ENCODE measurements at places on chromosomes 13 and 19. TPM values are rescaled to one million over a fixed set of nuclear protein-coding genes. Genes with fewer than 3 reads are reported as not detected.

DENND1C gene
- total RNA-seq, result 0.39 TPM

DNA sequence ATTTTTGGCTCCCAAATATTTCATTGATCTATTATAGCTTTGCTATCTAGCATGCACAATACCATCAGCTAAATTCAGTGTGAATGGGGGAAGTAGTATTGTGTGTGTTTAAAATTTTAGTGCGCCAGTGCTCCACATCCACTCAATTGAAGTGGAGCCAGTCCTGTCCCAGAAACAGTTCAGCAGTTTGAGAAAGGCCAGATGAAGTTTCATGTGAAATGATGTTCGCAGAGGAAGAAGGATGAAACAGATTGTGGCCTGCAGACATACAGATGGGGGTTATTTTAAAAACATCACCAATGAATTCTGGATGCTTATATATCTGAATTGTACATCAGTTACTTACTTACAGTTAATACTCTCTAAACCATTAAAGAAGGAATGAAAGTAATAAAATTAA, 129.4 kb downstream of the SPRY2 start:
- no peaks in the 10 kb centered on the region for H3K27me3 ChIP-seq
- H3K4me3 ChIP-seq, result no peak overlapping the region
- DNase-seq, result no peak

GRCh38 chr13:23175920-23176319, 4.9 kb upstream of the SGCG start:
- DNase-seq, result no peak
- no peaks in the 10 kb centered on the region for H3K36me3 ChIP-seq
- H3K4me1 ChIP-seq, result no peaks in the 10 kb centered on the region
- no peak overlapping the region for H3K4me3 ChIP-seq
- H3K27me3 ChIP-seq, result no peaks in the 10 kb centered on the region

GRCh38 chr13:97125810-97126738, 96.1 kb upstream of the MBNL2 start:
- no peaks in the 10 kb centered on the region for H3K36me3 ChIP-seq
- DNase-seq, result no peak
- H3K4me3 ChIP-seq, result no peak overlapping the region
- H3K27me3 ChIP-seq, result no peaks in the 10 kb centered on the region
- H3K4me1 ChIP-seq, result peaks cover 52% of the 10 kb centered on the region

EPSTI1 gene
- total RNA-seq, result 0.69 TPM

GRCh38 chr19:8609279-8610040, 1.1 kb downstream of the ADAMTS10 start:
- no peaks in the 10 kb centered on the region for H3K27me3 ChIP-seq
- H3K4me3 ChIP-seq, result peak overlapping the region; percentile 76
- H3K4me1 ChIP-seq, result peaks cover 12% of the 10 kb centered on the region
- DNase-seq, result no peak
- H3K27ac ChIP-seq, result peak overlapping the region; percentile 79

- H3K27me3 ChIP-seq, result no peaks in the 10 kb centered on the region
- no peak overlapping the region for H3K27ac ChIP-seq
- no peaks in the 10 kb centered on the region for H3K36me3 ChIP-seq
- no peaks in the 10 kb centered on the region for H3K4me1 ChIP-seq
Measured at GRCh38 chr13:88068316-88068715, 397.1 kb downstream of the SLITRK5 start.

- H3K27ac ChIP-seq, result no peak overlapping the region
- no peak overlapping the region for H3K4me3 ChIP-seq
- H3K4me1 ChIP-seq, result no peaks in the 10 kb centered on the region
- H3K36me3 ChIP-seq, result no peaks in the 10 kb centered on the region
Measured at GRCh38 chr19:35622750-35623149, 6.1 kb upstream of the RBM42 start.

DNA sequence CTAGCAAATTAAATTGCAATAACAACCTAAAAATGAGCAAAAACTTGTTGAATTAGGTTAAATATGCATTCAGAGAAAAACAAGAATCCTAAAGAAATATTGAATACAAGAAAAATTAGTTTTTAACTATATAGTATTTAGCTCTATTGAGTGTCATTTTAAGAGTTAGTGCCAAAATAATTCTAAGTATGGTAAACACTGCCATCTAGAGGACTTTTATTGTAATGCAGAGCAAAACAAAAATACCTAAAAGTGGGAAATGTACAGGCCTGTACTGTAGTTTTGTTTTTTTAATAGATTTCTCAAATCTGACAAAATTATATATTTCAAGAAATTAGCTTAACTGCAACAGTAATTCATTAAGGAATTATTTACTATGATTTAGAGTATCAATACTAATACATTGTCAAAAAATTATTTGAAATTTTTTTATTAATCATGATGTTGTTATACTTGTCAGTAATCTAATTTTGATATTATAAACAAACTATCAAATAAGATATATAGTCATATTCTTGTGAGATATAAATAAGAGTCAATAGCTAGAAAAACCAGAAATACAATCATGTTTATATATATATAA, 8.2 kb upstream of the PCDH9 start:
- no peak overlapping the region for H3K4me3 ChIP-seq
- no peaks in the 10 kb centered on the region for H3K4me1 ChIP-seq

ACP7 gene
- 10.3 TPM for total RNA-seq

- no peaks in the 10 kb centered on the region for H3K27me3 ChIP-seq
- peak overlapping the region; percentile 90 for H3K27ac ChIP-seq
- peaks cover 7% of the 10 kb centered on the region for H3K36me3 ChIP-seq
- peaks cover 12% of the 10 kb centered on the region for H3K4me1 ChIP-seq
Measured at GRCh38 chr19:5691822-5692722, 2.0 kb downstream of the RPL36 start.

DLL3 gene
- 76.9 TPM for total RNA-seq

ZNF682 gene
- 4.5 TPM for total RNA-seq

GRCh38 chr13:40586886-40587565, 79.4 kb downstream of the FOXO1 start:
- H3K27ac ChIP-seq, result no peak overlapping the region
- H3K4me1 ChIP-seq, result no peaks in the 10 kb centered on the region
- no peak for DNase-seq
- H3K36me3 ChIP-seq, result no peaks in the 10 kb centered on the region
- H3K4me3 ChIP-seq, result no peak overlapping the region

GRCh38 chr13:42574435-42575311, 721 bp downstream of the TNFSF11 start:
- DNase-seq, result no peak
- no peak overlapping the region for H3K27ac ChIP-seq
- no peaks in the 10 kb centered on the region for H3K36me3 ChIP-seq
- H3K27me3 ChIP-seq, result peaks cover 12% of the 10 kb centered on the region
- peak overlapping the region; percentile 16 for H3K4me3 ChIP-seq

DNA sequence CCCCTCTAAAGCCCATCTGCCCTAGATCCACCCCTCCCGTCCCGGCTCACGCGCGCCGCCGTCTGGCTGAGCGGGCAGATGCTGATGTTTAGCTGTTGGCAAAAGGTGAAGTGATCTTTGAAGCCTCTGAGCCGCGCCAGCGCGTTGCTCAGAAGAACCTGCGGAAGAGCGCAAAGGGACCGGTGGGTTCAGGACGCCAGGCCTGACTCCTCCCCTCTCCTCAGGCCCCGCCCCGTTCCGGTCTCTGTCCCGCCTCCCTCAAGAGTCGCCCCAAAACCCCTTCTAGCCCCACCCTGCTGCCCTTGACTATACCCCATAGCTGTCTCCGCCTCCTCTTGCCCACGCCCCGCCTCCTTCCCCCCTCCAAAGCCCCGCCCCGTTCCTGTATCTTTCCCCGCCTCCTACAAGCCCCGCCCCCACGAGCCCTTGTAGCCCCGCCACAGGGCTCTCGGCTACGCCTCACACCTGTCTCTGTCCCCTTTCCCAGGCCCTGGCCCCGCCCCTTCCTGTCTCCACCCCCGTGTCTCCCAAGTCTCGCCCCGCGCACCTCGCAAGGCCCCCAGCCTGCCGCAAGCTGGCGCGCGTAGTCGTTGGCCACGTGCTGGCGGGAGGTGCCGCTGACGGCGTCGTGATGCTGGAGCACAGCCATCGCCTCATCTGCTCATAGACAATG, 9.5 kb downstream of the MAN2B1 start:
- no peaks in the 10 kb centered on the region for H3K27me3 ChIP-seq
- no peak for DNase-seq
- no peaks in the 10 kb centered on the region for H3K4me1 ChIP-seq
- no peak overlapping the region for H3K27ac ChIP-seq

DNA sequence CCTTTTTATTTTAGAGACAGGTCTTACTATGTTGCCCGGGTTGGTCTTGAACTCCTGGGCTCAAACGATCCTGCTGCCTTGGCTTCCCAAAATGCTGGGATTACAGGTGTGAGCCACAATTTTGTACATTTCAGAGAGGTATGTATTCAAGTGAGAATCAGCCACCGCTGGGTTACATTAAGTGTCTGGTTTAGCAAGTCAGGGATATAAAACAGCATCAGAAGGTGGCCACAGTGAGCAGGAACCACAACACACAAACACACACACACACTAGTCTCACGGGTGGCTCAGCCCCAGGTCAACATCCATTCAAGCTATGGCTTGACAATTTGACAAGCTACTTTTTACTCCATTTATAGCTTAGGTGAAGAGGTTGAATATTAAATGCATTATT, 20.2 kb downstream of the KLK5 start:
- H3K4me1 ChIP-seq, result no peaks in the 10 kb centered on the region
- H3K27me3 ChIP-seq, result no peaks in the 10 kb centered on the region
- DNase-seq, result no peak

Measured in Panc1 (cell line).